Adrenal gland (tissue), 19 donors: ENCODE measurements at places on chromosomes 6 and 20.

- H3K4me1 ChIP-seq, result no peaks in the 10 kb centered on the region
- no peaks in the 10 kb centered on the region for H3K36me3 ChIP-seq
- H3K27me3 ChIP-seq, result no peaks in the 10 kb centered on the region
- H3K4me3 ChIP-seq, result no peak overlapping the region
Observed at GRCh38 chr6:152218887-152219286, 411.4 kb downstream of the ESR1 start.

DNA sequence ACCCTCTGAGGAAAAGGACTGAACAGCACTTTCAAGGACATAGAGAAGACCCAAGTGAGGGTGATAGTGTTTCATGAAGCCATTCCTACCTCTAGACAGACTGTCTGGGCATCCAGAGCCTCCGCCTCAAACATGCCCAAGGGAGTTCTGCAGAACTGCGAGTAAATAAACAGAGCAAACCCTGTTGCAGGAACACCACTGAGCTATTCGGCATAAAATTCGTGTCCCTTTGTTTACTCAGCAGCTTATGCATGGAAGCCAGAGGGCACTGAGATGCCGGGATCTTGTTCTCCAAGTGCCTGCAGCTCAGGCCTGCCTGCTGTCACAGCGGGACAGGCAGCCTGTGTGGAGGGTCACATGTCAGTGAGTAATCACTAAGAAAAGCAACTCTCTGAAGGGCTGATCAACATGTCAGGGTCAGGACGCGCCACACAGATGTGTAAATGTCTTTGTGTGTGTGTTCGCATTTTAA, 164.9 kb upstream of the HEY2 start:
- H3K27ac ChIP-seq, result no peak overlapping the region
- H3K27me3 ChIP-seq, result no peaks in the 10 kb centered on the region

- no peaks in the 10 kb centered on the region for H3K36me3 ChIP-seq
- no peaks in the 10 kb centered on the region for H3K27me3 ChIP-seq
- H3K4me3 ChIP-seq, result no peak within 1 kb of the TSS
Observed at GRCh38 chr6:168078943-168079405, at the start of gene FRMD1. TSS of gene FRMD1 (minus strand) at chr6:168079212. CDS start at chr6:168079094, 118 bp downstream.

DNA sequence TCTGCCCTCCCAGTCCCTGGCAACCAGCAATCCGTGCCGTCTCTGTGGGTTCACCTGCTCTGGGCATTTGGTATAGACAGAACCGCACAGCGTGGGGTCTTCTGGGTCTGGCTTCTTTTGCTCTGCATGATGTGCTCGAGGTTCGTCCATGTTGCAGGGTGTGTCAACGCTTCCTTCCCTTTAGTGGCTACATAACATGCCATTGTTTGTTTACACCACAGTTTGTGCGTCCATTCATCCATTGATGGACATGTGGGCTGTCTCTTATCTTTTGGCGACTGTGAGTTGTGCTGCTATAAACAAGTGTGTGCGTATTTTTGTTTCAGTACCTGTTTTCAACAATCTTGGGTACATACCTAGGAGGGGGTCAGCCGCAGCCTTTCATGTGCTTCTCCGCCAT, 149.5 kb upstream of the RPS6KA2 start:
- H3K27ac ChIP-seq, result no peak overlapping the region
- H3K4me1 ChIP-seq, result no peaks in the 10 kb centered on the region
- no peak for DNase-seq
- H3K27me3 ChIP-seq, result no peaks in the 10 kb centered on the region

DNA sequence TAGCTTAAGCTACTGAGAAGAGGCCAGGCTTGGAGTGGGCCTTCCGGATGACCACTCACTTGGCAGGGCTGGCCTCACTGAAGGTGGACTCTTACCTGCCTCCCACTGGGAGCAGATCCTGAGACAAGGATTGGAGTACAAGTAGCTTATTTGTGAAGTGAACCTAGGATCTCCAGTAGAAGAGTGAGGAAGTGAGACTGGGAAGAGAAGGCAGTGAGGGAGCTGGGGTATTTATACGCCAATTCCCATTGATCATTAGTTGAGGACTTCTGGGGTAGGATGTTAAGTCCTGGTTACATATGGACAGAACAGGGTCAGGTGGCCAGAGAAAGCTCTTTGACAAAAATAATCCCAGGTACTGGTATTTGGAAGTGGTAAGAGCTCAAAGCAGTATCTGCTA, 32.3 kb upstream of the RNF24 start:
- H3K27ac ChIP-seq, result no peak overlapping the region
- no peaks in the 10 kb centered on the region for H3K27me3 ChIP-seq
- H3K4me1 ChIP-seq, result no peaks in the 10 kb centered on the region
- DNase-seq, result no peak
- H3K4me3 ChIP-seq, result no peak overlapping the region

DNA sequence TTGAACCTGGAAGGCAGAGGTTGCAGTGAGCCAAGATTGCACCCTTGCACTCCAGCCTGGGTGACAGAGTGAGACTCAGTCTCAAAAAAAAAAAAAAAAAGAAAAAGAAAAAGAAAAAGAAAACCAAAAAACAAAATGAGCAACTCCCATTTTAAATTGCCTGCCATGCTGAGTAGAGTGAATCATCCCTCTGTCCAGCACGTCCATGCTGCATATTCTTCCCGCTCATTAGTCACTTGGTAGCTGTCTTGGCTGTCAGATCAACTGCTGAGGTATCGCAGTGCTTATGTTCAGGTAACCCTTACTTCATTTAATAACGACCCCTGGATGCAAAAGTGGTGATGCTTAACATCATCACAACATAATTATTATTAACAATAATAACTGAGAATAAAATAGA, 72.6 kb upstream of the RNF24 start:
- no peak overlapping the region for H3K27ac ChIP-seq
- H3K4me3 ChIP-seq, result no peak overlapping the region
- H3K4me1 ChIP-seq, result peaks cover 11% of the 10 kb centered on the region

DNA sequence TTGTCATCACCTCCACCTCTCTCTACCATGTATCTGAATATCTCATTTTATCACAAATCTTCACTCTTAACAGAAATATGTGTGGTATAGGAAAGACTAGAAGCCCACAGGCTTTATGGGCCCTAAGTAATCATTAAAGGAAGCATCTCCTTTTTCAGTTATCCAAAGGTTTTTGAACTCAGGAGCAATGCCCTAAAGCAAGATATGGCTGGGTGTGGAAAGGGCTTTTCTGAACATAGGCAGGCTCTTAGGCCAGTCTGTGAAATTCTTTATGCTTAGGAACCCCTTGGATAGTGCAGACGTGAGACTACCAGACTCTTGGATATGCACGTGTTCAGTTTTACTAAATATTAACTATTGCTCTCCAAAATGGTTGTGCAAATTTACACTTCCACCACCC, 99.5 kb downstream of the ADTRP start:
- H3K4me1 ChIP-seq, result no peaks in the 10 kb centered on the region
- H3K27me3 ChIP-seq, result no peaks in the 10 kb centered on the region
- no peaks in the 10 kb centered on the region for H3K36me3 ChIP-seq

- no peak for DNase-seq
- H3K36me3 ChIP-seq, result peaks cover 27% of the 10 kb centered on the region
- H3K4me3 ChIP-seq, result no peak overlapping the region
- no peaks in the 10 kb centered on the region for H3K4me1 ChIP-seq
Observed at GRCh38 chr6:57182017-57182432, 9.9 kb downstream of the BAG2 start.

DNA sequence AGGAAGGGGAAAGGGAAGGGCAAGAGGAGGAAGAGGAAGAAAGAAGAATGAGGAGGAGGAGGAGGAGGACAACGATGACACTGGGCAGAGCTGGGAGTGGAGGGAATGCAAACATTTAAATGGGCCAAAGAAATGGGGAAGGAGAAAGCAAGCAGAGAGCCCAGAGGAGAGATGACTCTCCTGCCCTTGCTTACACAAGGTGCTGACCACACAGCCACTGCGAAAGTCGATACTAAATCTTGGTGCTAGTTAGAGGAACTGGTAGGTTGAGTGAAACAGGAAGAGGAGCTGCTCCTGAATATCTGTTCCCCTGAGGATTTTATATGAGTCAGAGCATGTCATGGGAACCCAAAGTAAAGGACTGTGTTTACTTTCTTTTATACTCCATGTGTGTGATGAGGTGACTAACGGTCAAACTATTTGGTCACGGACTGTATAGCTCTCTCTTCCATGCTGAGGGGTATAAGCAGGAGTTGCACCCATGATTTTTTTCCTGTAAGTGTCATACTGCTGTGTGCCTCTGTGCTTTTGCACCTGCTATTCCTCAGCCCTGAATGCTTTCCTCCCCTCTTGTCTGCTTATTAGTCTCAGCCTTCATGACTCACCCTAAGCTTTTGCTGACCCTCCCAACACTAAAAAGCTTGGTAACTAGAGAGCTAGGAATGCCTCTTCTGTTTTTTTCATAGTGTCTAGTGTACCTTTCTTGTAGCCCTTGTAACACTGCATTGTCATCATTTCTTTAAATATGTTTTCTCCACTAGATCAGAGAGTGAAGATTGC, 9.5 kb upstream of the PAQR8 start:
- no peak overlapping the region for H3K27ac ChIP-seq
- peak; percentile 56 for DNase-seq
- H3K4me3 ChIP-seq, result no peak overlapping the region
- H3K4me1 ChIP-seq, result no peaks in the 10 kb centered on the region

DNA sequence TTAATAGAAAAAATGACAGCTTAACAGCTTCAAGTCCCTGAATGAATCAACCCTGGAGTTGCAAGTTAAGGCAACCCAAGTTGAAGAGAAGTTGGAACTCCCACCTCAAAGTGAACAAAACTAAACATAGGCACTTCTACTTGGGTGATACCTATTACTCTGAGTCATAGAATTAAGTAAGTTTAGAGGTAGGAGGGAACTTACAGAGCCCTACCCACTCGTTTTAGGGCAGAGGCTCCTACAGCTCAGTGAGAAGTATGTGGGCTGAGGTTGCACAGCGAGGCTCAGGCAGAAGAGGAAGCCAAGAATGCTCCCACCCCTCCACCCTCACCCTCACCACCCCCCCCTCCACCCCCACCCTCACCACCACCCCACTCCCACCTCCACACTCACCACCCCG, 42.2 kb downstream of the NFATC2 start:
- H3K27ac ChIP-seq, result no peak overlapping the region
- no peak for DNase-seq
- no peak overlapping the region for H3K4me3 ChIP-seq
- H3K36me3 ChIP-seq, result no peaks in the 10 kb centered on the region

DNA sequence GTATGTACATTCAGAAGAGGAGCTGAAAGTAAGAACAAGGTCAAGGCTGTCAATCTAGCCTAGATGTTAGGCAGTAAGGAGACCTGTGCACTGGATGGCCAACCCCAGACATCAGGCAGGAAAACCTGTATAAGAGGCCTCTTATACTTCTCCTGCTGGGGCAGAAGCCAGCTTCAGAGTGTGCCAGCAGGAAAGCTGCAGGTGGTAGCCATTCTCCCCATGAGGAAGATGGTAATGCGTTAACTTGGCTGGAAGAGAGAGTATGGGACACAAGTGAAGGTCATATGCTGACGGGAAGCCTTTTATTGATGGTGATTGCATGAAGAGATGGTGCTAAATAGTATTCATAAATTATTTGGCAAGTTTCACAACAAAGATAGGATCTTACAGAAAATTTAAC, 20.6 kb downstream of the NHLRC1 start:
- DNase-seq, result no peak
- no peaks in the 10 kb centered on the region for H3K4me1 ChIP-seq
- H3K27ac ChIP-seq, result no peak overlapping the region

DNA sequence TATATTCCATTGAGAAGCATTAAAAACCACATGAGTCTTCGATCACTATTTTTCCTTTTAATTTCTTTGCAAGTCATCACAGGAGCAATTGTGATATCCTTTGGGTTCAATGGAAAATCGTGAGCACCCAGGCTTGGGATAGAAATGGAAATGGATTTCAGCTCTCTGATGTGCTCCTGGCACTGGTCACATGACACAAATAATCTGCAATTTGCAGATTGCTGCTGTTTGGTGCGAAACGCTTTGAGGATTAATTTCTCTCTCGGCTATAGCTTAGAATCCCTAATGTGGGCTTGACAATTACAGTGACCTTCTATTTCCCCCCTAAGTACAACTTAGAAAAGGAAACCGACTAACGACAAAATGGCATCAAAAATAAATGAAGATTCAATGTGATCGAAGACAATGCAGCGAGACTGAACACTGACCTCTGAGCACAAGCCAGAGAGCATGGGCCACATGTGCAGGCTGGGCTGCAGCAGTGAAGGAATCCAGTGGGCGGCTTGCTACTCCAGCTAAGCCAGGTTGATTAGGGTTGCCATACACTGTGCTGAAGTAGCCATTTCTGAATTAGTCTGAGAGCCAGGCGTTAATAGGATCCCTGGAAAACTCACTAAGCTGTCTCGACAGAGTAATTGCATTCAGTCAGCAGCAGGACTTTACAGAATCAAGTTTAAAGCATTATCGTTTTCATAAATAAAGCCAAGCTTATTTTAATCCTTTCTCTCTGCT, 301.8 kb upstream of the AGPAT4 start:
- no peak overlapping the region for H3K4me3 ChIP-seq
- no peaks in the 10 kb centered on the region for H3K4me1 ChIP-seq

DNA sequence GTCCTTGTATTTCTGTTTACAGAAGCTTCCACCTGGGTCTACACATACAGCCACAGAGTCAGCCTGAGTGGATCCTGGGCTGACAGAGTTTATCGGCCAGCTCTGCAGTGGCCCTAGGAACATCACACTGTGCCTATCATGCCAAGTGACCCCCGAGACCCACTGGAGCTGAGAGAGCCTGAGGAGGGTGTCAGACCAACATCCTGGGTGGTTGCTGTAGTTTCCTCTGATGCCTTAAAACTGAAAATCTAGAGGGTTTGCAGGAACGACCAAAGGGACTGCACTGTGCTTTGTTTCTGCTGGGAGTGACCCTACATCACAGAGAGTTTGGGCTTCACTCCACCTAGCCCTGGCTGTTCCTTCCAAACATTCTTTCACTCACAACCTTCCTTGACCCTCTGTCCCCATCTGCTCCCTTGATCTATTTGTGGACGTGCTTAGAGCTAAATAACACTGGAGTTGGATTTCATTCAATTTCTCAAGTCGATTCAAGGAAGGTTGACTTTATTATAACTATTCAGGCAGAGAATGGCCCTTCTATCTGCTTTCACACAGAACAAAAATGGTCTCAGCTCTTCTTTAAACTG, 18.1 kb downstream of the MYLK4 start:
- H3K4me3 ChIP-seq, result no peak overlapping the region
- no peaks in the 10 kb centered on the region for H3K36me3 ChIP-seq
- no peaks in the 10 kb centered on the region for H3K27me3 ChIP-seq
- DNase-seq, result peak; percentile 37

DNA sequence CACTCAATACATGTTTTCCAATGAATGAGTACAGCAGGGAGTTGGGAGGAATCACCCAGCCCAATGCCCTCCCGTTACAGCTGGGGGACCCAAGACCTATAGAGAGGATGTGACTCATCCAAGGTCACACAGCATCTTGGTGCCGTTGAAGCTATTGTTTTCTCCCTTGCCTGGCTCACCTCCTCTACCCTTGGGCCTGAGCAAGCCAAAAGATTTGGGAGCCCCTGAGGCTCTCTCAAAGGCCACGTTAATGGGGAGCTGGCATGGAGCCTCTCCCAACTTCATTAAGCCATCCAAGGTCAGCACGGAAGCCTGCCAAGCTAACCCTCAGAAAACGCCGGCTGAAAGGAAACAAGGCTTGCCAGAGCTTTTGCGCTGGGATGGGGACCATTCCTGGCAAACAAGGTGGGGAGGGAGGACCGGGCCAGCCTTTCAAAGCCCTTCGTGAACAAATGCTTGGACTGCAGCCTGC, 30.4 kb downstream of the KCNB1 start:
- H3K27ac ChIP-seq, result no peak overlapping the region
- no peaks in the 10 kb centered on the region for H3K27me3 ChIP-seq
- H3K36me3 ChIP-seq, result no peaks in the 10 kb centered on the region
- H3K4me1 ChIP-seq, result no peaks in the 10 kb centered on the region
- no peak for DNase-seq

- H3K4me1 ChIP-seq, result no peaks in the 10 kb centered on the region
- H3K4me3 ChIP-seq, result no peak overlapping the region
- DNase-seq, result no peak
- H3K27ac ChIP-seq, result no peak overlapping the region
Observed at GRCh38 chr6:48766349-48766748, 655.4 kb upstream of the PTCHD4 start.
